ENCODE measurements at places on chromosomes 11 and 22.

GRCh38 chr11:116356451-116356850 is 416.3 kb downstream of the BUD13 start:
- DNase-seq, result no peak

DNA sequence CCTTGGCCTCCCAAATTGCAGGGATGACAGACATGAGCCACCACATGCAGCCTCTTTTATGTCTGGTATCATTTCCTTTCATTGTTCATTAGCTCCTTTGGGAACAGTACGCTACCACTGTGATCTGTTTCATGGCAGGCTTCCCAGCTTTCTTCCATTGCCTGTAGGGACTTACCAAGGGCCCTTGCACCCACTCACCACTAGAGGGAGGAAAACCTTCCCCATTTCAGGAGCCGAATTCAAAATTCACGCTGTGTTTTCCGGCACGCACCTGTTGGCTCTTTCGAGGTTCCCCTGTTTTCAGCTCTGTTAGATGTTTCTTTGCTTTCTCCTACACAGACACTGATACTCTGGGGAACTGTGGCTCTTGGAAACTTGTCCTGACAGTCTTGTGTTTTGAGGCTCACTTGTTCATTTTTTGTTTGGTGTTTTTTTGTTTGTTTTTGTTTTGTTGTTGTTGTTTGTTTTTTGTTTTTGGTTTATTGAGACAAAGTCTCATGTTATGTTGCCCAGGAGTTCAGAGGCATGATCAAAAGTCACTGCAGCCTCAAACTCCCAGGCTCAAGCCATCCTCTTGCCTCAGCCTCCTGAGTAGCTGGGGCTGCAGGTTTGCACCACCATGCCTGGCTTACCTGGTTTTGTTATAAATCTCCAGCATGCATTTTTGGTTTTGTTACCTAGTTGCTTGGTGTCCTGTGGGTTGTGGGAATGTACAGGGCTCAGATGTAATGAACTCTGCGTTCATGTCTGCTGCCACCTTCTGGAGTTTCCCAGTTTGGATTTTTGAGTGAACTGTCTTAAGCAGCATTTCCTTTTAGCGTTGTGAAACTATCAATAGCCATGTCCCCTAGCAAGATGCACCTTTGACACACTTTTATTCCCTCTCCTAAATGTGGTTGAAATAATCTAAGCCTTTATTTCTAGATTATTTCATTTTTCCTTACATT is 2.3 kb downstream of the KRTAP5-11 start:
- peak; percentile 93 for DNase-seq

- DNase-seq, result peak; percentile 95
Observed at GRCh38 chr11:72482211-72482812, 48.0 kb upstream of the CLPB start.

DNA sequence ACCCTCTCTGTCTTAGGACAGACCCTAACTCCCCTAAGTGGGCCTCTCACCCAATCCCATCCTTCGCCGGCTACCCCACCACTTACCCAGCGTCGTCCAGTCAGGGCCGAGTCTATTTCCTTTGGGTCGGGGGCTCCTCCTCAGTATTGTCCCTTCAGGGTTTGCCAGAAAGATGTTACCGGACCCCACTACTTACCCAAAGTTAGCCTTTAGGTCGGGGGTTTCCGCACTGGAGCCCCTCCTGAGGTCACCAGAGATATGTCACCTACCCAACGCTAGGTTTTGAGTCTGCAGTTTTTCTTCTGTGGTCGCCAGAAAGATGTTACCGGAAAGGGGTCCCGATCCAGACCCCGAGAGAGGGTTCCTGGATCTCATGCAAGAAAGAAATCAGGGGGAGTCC is 17.9 kb upstream of the B4GALNT4 start:
- DNase-seq, result no peak
